ENCODE measurements at places on chromosomes 11 and 22.

- peak; percentile 54 for DNase-seq
Observed at GRCh38 chr11:69641681-69642548, 959 bp downstream of the CCND1 start.

DNA sequence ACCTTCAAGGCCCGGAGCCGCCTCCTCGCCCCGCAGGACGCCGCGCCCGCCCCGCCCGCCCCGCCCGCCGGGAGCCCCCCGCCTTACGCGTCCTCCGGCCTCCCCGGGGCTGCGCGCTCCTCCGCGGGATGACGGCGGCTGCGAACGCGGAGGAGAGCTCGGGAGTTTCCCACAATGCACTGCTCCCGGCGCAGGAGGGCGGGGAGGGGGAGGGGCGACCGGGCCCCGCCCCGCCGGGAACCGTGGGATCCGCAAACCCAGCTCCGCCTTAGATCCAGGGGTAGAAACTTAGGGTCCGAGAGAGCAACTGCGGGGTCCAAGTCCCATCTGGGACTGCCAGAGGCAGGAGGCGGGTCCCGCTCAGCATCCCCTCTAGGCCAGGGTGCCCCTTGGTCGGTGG, at the start of gene CEND1:
Gene CEND1, minus strand, starts transcription at position 148 of the 400 bp plus-strand sequence. CDS start 1,514 bp downstream, outside the sequence.
- DNase-seq: peak; percentile 84

GRCh38 chr22:50252082-50253045, 1.3 kb upstream of the HDAC10 start:
- peak; percentile 75 for DNase-seq

- DNase-seq: no peak
Observed at GRCh38 chr22:30118291-30118690, 38.0 kb downstream of the HORMAD2 start.

DNA sequence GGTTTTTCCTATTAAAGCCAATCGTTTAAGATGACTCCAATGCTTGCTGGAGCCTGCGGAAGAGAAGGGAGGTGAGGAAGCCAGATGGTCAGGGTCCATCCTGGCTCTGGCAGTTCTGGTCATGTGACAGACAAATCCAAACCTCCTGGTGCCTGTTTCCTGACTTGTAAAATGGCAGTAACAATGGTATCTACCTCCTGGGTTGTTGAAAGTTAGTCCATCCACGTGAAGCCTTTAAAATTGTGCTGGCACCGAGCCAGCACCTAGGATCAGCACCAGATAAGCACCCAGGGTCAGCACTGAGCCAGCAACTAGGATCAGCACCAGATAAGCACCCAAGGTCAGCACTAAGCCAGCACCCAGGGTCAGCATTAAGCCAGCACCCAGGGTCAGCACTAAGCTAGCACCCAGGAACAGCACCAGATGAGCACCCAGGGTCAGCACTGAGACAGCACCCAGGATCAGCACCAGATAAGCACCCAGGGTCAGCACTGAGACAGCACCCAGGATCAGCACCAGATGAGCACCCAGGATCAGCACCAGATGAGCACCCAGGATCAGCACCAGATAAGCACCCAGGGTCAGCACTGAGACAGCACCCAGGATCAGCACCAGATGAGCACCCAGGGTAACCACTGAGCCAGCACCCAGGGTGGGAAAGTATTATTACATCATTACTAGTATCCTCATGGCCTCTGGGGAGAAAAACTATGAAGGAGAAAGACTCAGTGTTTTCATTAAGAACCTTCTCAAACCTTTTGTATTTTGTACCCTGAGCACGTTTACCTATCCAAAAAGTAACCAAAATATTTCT, 17.2 kb downstream of the KIAA0930 start:
- no peak for DNase-seq

DNA sequence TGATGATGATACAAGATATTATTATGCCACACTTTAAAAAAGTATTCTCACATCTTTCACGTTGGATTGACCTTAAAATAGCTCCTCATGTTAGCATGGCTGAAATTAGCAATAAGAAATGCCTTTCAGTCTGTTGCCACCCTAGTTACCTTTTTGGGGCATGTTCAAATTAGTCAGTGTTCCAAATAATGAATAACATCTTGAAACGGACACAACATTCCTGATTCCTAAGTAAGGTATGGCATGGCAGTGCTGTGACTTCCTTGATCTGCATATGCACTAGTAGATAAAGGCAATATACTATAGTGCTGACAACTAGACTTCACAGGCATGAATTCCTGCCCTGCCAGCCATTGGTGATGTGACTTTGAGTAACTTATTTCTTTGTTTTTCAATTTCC, 914.5 kb downstream of the METTL15 start:
- DNase-seq: no peak

- no peak for DNase-seq
Observed at GRCh38 chr11:127651175-127651887, 650.8 kb upstream of the KIRREL3 start.

- peak; percentile 76 for DNase-seq
Observed at GRCh38 chr11:34266090-34266912, 91.5 kb downstream of the ABTB2 start.

GRCh38 chr11:1051356-1052132, 15.0 kb upstream of the MUC6 start:
- DNase-seq: no peak

- no peak for DNase-seq
Observed at GRCh38 chr22:20968281-20968977, 1.4 kb downstream of the AIFM3 start.

GRCh38 chr22:31952472-31952871, 8.1 kb downstream of the YWHAH start:
- DNase-seq: no peak

DNA sequence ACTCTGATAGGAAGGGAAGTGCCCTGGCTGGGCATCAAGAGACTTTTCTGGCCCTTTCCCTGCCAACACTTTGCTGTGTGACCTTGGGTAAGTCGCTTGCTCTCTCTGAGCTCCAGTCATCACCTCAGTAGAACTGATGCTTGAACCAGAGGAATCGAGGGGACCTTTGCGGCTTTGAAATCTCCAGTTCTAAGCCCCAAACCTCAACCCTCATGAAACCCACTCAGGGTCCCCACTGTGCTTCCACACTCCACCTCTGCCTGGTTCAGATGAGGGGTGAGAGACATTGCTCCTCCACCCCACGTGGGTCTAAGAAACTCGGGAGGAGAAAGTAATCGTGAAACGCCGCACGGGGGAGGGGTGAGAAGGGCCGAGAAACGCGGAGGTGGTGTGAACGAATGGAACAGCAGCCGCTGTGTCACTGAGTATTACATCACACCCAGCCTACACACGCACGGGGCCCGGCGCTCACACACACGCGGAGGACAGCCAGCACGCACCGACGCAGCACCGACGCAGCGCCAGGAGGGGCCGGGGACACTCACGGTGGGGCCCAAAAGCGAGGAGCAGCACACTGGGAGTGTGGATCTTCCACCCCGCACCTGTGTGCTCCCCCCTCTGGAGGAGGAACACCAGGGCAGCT, 4.3 kb downstream of the RTN4RL2 start:
- no peak for DNase-seq

GRCh38 chr11:65524741-65525545, at the start of gene SCYL1:
Gene SCYL1 (plus strand): TSS chr11:65525083. CDS start chr11:65525154, 71 bp downstream.
- DNase-seq: peak; percentile 90

Measured in eye (tissue), 1 donor.